ENCODE measurements at places on chromosomes 1 and 21.

- no peak for DNase-seq
Observed at GRCh38 chr1:235838021-235838420, 28.7 kb downstream of the LYST start.

DNA sequence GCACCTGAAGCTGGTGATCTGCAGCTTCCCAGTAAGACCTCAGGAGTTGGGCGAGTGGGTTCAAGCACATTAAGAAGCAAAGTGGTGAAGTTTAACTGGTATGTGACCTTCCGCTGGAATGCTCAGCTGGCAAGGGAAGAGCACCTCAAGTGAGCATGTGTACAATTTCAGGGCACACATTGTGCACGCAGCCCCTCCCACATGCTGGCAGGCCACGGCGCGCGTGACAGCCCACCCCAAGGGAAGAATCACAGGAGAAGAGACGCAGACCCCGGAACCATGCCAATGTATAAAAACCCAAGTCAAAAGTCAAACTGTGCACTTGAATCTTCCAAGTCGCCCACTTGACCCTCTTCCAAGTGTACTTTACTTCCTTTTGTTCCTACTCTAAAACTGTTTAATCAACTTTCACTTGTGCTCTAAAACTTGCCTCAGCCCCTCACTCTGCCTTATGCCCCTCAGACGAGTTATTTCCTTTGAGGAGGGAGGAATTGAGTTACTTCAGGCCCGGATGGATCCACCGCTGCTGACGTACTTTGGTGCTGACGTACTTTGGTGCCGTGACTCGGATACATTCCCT, 20.0 kb downstream of the LRRC3 start:
- no peak for DNase-seq

DNA sequence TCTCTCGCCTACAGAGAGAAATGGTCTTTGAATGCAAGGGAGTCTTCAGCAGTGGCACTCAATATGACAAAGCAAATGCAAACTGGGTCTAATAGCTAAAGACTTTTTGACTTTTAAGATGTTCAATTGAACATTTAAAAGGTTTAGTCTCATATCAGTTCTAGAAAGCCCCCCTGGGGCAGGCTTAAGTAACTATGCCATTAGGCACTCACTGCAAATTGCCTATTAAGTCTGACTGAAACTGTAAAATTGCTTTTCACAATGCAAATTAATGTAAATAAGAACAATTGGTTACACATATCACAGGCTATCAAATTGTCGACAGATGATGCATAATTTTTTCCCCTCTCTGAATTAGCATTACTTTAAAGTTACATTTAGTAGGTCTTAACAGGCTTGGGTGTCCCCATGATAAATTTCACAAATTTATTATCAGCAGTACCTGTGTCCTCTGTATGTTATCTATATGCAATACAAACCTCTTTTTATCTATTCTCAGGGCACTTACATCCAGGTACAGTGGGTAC, 329.1 kb downstream of the LRRIQ3 start:
- no peak for DNase-seq

DNA sequence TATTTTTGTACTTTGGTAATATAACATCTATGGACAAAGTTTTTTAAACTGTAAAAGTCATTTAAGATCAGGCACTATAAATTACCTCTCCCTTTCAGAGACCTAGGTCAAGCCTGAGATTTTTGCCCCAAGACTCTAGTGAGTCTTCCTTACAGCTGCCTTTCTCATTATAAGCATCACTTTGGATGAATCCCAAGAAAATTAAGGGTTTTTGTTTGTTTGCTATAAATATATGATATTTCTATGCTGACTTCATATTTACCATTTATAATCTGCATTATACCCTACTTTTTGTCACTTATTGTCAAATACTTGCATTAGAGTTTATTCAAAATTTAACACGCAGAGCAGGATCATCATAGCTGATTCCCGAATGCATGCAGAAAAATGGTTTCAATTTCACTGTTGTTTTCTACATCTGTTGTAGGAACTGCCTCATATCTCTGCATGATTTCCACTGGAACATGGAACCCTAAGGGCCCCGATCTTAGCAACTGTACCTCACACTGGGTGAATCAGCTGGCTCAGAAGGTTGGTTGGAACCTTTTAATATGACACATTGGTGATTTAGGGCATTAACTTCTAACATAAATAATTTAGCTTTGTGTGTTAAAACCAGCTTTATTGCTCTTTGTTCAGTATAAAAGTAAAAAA, 150.0 kb downstream of the ADGRL2 start:
- no peak for DNase-seq

GRCh38 chr1:183370399-183371058, 47.7 kb downstream of the NMNAT2 start:
- DNase-seq, result no peak

GRCh38 chr1:204224655-204225054, 10.9 kb upstream of the GOLT1A start:
- no peak for DNase-seq

DNA sequence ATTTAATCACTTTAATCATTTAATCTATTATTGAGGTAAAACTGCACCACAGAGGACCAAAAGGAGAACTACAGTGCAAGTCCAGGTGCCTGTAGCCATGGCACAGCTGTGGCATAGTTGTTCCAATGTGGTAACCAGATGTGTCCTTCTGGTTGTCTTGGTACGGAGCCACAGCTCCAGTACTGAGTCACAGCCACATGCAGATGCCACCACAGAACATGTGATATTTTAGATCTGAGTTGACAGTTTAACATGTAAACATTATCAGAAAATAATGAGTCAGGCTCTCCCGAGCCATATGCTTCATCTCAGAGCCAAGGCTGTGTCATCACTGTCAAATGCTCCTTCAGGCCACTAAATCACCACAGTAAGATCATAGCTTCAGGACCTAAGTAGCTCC, 56.4 kb upstream of the RGS7 start:
- no peak for DNase-seq

DNA sequence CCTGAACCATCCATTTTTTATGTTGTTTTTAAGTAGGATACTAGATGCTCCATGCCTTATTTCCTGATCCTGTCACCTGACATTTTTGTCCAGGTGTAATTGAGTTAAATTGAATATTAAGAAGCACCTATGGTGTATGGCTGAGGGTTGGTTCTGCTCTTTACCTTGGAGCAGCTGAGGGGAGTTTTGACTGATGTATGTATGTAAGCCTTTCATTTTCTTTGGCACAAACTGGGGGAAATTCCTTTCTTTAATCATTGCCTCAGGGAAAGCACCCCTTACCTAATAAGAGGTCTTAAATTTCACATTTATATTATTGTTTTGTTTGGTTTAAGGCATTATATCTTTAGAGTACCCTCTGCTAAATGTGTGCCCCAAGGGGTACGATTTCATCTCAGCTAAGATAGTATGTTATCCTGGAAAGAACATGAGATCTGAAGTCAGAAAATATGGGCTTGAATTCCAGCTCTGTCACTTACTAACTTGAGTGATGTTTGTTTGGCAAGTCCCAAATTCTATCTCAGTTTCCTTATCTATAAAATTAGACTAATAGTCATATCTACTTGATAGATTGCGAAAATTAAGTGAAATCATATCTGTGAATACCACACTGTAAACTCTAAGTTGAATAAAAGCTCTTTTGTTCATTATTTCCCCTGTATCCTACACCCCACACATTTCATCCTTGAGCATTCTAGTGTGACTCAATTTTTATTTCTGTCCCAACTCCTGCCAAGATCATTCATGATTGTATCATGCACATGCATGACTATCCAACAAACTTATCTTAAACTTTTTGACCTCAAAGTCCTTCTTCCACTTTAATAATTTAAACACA, 57.7 kb upstream of the NUF2 start:
- DNase-seq, result no peak

- no peak for DNase-seq
Observed at GRCh38 chr1:152739841-152740240, 18.0 kb upstream of the KPRP start.

- DNase-seq, result peak; percentile 57
Observed at GRCh38 chr1:244450597-244451538, 841 bp downstream of the ADSS2 start.

DNA sequence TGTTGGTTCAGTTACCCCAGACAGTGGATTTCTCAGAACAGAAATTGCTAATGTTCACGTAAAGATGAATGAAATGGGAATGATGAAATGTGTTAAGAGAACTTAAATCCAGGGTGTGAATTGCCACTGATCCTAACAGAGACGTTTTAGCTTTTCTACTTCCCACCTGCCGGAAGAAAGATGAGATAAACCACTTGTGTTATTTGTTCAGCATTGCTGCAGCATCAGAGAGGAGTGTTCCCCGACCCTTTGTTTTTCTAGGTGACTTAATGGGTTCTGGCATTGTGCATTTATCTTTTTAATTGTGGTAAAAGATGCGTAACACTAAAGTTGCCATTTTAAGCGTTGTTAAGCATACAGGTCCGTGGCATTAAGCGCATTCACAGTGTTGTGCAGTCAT, 122.3 kb downstream of the GALNT2 start:
- no peak for DNase-seq

GRCh38 chr1:55650444-55650843, 435.3 kb upstream of the USP24 start:
- DNase-seq, result no peak

GRCh38 chr1:201631037-201631436, 92.1 kb downstream of the NAV1 start:
- no peak for DNase-seq

DNA sequence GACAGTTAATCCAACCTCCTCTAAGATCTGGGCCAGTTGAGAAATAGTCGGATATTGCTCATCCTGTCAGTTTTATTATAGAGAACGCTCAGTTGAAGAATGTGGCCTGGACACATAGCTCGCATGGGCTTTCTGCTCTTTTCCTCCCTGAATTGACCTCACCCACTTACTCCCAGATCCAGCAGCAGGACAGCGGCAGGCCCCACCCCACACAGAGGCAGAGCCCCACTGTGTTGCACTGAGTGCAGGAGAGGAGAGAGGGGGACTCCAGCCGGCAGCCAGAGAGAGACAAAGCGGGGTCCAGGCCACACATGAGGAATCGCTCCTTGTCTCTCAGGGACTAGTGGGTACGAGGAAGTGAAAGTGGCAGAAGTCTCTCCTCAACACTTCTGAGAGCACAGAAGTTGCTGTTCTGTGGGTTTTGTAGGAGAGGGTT, 78.6 kb downstream of the LAMC1 start:
- DNase-seq, result no peak

DNA sequence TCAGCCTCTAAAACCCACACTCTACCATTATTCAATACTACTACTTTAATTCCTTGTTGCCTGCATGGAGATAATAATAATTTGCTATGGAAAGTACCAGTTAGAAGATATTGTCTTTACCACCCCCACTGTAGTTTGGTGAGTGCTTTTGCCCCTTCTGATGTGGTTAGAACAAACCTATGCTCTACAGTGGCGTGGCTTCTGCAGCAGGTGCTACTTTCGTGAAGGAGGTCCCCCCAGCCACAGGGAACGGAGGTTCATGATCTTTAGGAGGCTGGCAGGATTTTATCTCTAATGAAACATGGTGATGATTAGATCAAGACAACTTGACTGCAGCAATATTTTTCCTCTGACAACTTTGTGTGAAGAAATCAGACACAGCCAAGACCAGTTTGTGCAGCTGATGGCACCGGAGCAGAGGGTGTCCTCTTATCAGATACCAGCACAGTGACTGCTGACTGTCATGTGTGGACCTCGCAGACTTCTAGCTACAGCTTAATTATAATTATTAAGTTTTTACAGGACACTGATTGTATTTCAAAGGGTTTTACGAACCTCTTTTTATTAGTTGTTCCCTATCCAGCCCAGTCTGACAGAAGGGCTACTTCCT, 10.7 kb upstream of the TCHH start:
- no peak for DNase-seq

DNA sequence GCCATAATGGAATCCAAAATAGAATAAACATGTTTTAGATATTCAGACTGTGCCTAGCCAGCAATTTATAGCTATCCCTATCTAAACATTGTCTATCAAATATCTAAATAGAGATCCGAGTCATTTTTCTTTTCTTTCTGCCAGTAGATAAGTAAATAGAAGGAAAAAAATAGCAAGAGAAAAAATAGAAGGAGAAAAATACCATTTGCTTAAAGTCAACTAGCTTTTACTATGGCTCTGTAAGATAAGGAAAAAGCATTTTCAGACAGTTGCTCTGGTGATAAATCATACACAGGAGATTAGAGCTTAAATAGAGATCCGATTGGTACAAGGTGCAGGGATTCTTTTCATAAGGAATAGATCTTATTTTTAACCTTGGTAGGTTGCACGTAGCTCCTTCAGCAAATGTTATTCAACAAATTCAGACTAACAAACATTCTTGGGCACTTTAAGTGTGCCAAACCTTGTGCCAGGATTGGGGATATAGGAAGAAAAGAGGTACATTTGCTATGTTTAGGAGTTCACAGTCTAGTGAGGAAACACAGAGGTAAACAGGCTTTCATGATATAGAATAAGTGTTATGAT, 70.1 kb upstream of the CCDC190 start:
- no peak for DNase-seq
